Forelimb muscle (tissue), 1 donor: ENCODE measurements at places on chromosomes 3 and 15. TPM values are rescaled to one million over a fixed set of nuclear protein-coding genes. Genes with fewer than 3 reads are reported as not detected.

GRCh38 chr15:36315649-36316048, 263.8 kb upstream of the CDIN1 start:
- no peak for DNase-seq

- no peak for DNase-seq
Observed at GRCh38 chr15:63655683-63656372, 58.6 kb downstream of the FBXL22 start.

DNA sequence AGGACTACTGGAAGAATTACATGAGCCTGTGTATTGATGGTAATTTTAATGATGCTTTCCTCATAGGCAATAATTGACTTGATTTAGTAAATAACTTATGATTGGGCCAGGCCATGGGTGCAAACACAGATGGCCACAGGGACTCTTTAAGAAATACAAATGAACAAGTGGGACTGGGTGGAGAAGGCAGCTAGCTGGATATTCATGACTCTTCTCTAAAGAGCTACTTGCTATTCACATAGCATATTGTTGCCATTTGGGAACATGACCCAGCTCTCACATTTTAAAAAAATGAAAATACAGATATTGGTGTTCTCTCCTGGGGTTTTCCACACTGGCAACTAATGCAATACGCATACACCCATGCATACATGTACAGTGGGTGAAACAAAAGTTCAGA, 178.3 kb downstream of the PTPRG start:
- no peak for DNase-seq

GRCh38 chr3:184677344-184678316, 34.2 kb downstream of the MAGEF1 start:
- DNase-seq = no peak

The GOLGA8R gene
- 9.1 TPM for polyA plus RNA-seq

The DNAJC19 gene
- polyA plus RNA-seq = 34.7 TPM

The NEIL1 gene
- 8.2 TPM for polyA plus RNA-seq

The TTLL3 gene
- 35.6 TPM for polyA plus RNA-seq

The RETNLB gene
- polyA plus RNA-seq = not detected

The CADPS gene
- polyA plus RNA-seq = 2.2 TPM
